Left lung (tissue), 14 donors: ENCODE measurements at places on chromosomes 3 and 15.
A peak's percentile ranks its signal among the peaks of the same experiment; 100 is the strongest.

DNA sequence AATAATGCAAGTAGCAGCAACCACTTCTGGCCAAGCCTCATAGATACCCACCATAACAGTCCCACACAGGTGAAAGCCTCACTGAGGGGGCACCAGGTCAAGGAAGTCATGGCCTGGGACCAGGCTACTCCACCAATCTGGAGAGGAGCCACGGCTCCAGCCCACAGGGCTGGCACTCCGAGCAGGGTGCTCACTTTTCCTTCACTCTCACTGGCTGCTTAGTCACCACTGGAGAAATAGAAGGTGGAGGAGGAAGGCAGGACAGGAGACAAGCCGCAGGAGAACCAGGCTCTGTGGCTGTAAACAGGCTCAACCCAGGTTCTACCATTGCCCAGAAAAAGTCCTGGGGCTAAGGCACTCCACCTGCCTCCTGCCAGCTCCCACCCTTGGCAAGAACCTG lies 1.2 kb downstream of the USP19 start:
- H3K36me3 ChIP-seq: peaks cover 83% of the 10 kb centered on the region
- DNase-seq: no peak
- peaks cover 18% of the 10 kb centered on the region for H3K4me1 ChIP-seq
- peak overlapping the region; percentile 92 for H3K27ac ChIP-seq
- no peaks in the 10 kb centered on the region for H3K27me3 ChIP-seq

GRCh38 chr3:114439284-114439683 lies 145.5 kb downstream of the TIGIT start:
- DNase-seq: no peak
- no peaks in the 10 kb centered on the region for H3K27me3 ChIP-seq
- peaks cover 15% of the 10 kb centered on the region for H3K4me1 ChIP-seq
- no peak overlapping the region for H3K4me3 ChIP-seq

DNA sequence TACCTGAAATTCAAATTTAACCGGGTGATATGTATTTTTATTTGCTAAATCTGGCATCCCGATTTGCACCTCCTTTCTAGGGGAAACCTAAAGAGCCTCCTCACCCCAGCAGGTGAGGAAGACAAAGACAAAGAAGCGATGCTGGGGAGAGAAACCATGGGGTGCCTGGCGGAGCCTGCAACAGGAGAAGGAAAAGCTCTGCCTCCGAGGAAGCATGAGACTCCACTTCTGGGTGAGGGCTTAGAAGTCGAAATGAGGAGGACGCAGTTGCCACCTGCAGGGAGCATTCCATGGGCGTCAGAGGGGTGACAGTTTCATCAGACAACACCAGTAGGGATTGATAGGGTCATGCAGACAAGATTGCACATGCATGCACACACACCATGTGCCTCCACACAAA lies 30.5 kb upstream of the LYZL4 start:
- no peaks in the 10 kb centered on the region for H3K36me3 ChIP-seq
- H3K27ac ChIP-seq: no peak overlapping the region
- peaks cover 6% of the 10 kb centered on the region for H3K27me3 ChIP-seq
- H3K4me1 ChIP-seq: no peaks in the 10 kb centered on the region
- no peak overlapping the region for H3K4me3 ChIP-seq

DNA sequence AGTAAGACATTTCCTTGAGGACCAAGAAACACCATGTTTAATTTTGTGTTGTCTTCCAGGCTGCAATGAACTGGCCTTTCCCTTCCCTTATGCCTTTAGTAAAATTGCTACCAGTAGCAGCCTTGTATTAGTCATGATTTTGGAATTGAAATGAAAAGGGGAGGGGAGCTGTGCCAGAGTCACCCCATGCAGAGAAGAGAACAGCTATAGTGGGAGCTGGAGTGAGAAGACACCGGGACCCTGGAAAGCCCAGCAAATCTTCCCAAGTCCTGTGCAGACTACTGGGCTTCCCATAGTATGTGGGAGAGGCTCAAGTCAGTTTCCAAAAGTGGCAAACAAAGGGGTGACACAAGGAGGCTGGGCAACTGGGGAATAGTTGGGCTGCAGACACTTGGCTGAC lies 178.5 kb downstream of the NR1D2 start:
- no peak overlapping the region for H3K27ac ChIP-seq
- no peak for DNase-seq
- no peaks in the 10 kb centered on the region for H3K36me3 ChIP-seq
- no peak overlapping the region for H3K4me3 ChIP-seq

GRCh38 chr3:52422669-52423068 lies 22.2 kb downstream of the SEMA3G start:
- H3K4me1 ChIP-seq: no peaks in the 10 kb centered on the region
- H3K27ac ChIP-seq: no peak overlapping the region
- no peak overlapping the region for H3K4me3 ChIP-seq
- DNase-seq: no peak
- H3K27me3 ChIP-seq: no peaks in the 10 kb centered on the region

- peaks cover 31% of the 10 kb centered on the region for H3K4me1 ChIP-seq
- H3K27ac ChIP-seq: no peak overlapping the region
- H3K4me3 ChIP-seq: no peak overlapping the region
- H3K27me3 ChIP-seq: no peaks in the 10 kb centered on the region
- no peak for DNase-seq
Observed at GRCh38 chr3:57974796-57975388, 33.3 kb upstream of the FLNB start.

DNA sequence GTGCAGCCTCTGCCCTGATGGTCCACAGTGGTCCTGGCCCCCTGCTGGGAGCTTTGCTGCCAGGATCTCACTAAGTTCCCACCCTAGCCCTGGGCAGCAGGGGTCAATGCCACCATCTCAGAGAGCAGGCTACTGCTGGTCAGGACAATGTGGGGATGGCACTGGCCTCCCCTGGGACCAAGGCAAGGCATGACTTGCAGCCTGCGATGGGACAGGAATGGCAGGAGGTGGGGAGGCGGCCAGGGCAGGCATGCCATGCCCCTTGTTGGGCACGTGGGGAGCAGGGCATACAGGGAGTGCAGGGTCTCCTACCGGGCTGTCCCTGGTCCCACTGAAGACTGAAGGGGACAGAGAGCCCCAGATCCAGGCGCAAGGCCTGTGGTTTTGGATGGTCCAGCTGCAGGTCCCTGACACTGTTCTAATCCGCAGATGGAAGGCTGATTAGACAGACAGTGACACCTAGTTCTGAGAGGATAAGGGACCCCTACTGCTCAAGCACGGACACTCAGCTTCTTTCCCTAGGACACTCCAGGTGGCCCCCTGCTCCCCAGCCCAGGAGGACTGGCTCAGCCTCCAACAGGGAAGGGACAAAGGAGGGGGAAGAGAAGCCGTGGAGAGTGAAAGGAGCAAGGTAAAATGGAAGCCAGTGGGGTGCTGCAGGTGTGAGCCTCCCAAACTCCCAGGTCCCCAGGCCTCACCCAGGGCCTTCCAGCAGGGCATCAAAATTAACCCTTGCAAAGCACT lies 69.2 kb upstream of the RPL32 start:
- H3K4me3 ChIP-seq: no peak overlapping the region
- H3K27me3 ChIP-seq: no peaks in the 10 kb centered on the region
- no peaks in the 10 kb centered on the region for H3K4me1 ChIP-seq
- peaks cover 99% of the 10 kb centered on the region for H3K36me3 ChIP-seq

GRCh38 chr15:87764461-87765240 lies 491.9 kb downstream of the NTRK3 start:
- no peak for DNase-seq
- no peak overlapping the region for H3K27ac ChIP-seq
- H3K4me3 ChIP-seq: no peak overlapping the region
- no peaks in the 10 kb centered on the region for H3K36me3 ChIP-seq

GRCh38 chr3:101143012-101143411 lies 149.8 kb upstream of the ABI3BP start:
- H3K27me3 ChIP-seq: no peaks in the 10 kb centered on the region
- H3K27ac ChIP-seq: no peak overlapping the region
- H3K4me1 ChIP-seq: no peaks in the 10 kb centered on the region
- DNase-seq: no peak
- no peak overlapping the region for H3K4me3 ChIP-seq

GRCh38 chr3:66133050-66133757 lies 87.6 kb upstream of the SLC25A26 start:
- H3K4me1 ChIP-seq: no peaks in the 10 kb centered on the region
- DNase-seq: no peak
- no peak overlapping the region for H3K4me3 ChIP-seq
- no peak overlapping the region for H3K27ac ChIP-seq

GRCh38 chr15:35618260-35619188 lies 72.6 kb upstream of the DPH6 start:
- H3K4me1 ChIP-seq: peaks cover 7% of the 10 kb centered on the region
- H3K27ac ChIP-seq: no peak overlapping the region
- DNase-seq: no peak
- no peak overlapping the region for H3K4me3 ChIP-seq

DNA sequence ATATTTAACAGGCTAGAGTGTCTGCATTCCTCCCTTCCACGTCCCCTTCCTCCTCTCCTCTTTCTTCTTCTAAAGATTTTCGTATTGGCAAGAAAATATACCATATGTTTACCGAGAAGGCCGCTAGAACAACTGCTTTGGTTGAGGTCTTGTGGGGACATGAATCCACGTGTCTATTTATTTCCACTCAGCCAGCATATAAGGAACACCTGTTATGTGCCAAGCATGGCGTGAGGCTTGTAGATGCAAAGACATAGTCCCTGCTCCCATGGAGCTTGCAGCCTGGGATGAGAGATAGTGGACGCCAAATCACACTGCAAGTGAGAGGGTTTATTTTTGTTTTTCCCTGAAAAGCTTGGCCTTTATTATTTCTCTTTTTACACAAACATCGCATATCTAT lies 57.1 kb downstream of the SLC7A14 start:
- no peaks in the 10 kb centered on the region for H3K4me1 ChIP-seq
- no peak overlapping the region for H3K27ac ChIP-seq
- no peak overlapping the region for H3K4me3 ChIP-seq

- no peak for DNase-seq
- H3K36me3 ChIP-seq: no peaks in the 10 kb centered on the region
- no peaks in the 10 kb centered on the region for H3K27me3 ChIP-seq
- H3K4me3 ChIP-seq: no peak overlapping the region
Observed at GRCh38 chr15:52496776-52497470, 31.8 kb downstream of the MYO5A start.

GRCh38 chr3:74561881-74562280 lies 52.6 kb downstream of the CNTN3 start:
- no peak for DNase-seq
- no peaks in the 10 kb centered on the region for H3K36me3 ChIP-seq
- H3K27me3 ChIP-seq: no peaks in the 10 kb centered on the region
- H3K4me3 ChIP-seq: no peak overlapping the region
- no peaks in the 10 kb centered on the region for H3K4me1 ChIP-seq

- no peak for DNase-seq
- peaks cover 9% of the 10 kb centered on the region for H3K4me1 ChIP-seq
- H3K27me3 ChIP-seq: no peaks in the 10 kb centered on the region
- no peak overlapping the region for H3K4me3 ChIP-seq
- no peaks in the 10 kb centered on the region for H3K36me3 ChIP-seq
Observed at GRCh38 chr3:99684644-99685043, 46.2 kb downstream of the COL8A1 start.

- H3K27me3 ChIP-seq: no peaks in the 10 kb centered on the region
- H3K36me3 ChIP-seq: no peaks in the 10 kb centered on the region
- DNase-seq: no peak
Observed at GRCh38 chr15:94002041-94002440, 229.3 kb upstream of the MCTP2 start.

- no peaks in the 10 kb centered on the region for H3K36me3 ChIP-seq
- no peak overlapping the region for H3K4me3 ChIP-seq
- no peaks in the 10 kb centered on the region for H3K27me3 ChIP-seq
- H3K27ac ChIP-seq: no peak overlapping the region
- no peaks in the 10 kb centered on the region for H3K4me1 ChIP-seq
Observed at GRCh38 chr15:100809587-100809986, 70.0 kb upstream of the ALDH1A3 start.

- H3K27me3 ChIP-seq: no peaks in the 10 kb centered on the region
- no peak overlapping the region for H3K27ac ChIP-seq
- DNase-seq: no peak
- peaks cover 6% of the 10 kb centered on the region for H3K4me1 ChIP-seq
Observed at GRCh38 chr3:149424918-149425317, 47.5 kb upstream of the TM4SF1 start.

- H3K27me3 ChIP-seq: no peaks in the 10 kb centered on the region
- no peaks in the 10 kb centered on the region for H3K36me3 ChIP-seq
- H3K4me3 ChIP-seq: no peak overlapping the region
Observed at GRCh38 chr15:99385865-99386264, 134.6 kb downstream of the LRRC28 start.

DNA sequence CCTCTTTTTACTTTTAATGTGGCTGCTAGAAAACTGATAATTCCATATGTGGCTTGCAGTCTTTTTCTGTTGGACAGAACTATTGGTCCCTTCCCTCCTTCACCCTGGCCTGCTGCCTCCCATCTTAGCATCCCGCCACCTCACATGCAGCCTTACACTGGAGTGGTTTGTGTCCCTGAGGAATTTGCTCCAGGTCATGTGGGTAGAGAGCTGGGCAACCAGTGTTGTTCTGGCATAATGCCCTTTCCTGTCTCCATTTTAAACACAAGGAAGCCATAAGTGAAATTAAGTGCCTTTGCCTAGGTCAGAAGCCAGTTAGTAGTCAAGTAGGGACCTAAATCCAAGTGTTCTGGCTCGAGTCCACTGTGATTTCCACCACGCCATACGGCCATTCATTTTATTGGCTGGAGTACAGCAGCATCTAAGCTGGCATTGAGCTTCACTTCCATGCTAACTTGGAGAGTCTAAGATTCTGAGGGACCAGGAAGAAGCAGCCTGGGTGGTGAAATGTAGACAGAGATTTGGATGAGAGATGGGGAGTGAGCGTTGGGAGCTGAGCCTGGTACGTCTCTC lies 46.0 kb upstream of the PLXNA1 start:
- no peak overlapping the region for H3K4me3 ChIP-seq
- H3K4me1 ChIP-seq: peaks cover 3% of the 10 kb centered on the region
- no peak for DNase-seq

DNA sequence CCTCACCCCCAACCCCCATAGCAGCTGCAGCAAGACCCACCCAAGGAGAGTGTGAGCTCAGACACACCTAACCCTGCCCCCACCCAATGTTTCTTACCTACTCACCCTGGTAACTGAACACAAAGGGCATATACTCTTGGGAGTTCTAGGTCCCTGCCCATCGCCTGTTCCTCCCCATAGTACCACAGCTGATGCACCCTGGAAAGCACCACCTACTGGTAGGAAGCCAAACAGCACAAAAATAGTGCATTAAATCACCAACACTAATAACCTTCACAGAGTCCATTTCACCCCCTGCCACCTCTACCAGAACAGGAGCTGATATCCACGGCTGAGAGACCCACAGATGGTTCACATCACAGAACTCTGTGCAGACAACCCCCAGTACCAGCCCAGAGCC lies 245.2 kb downstream of the EFHB start:
- no peak overlapping the region for H3K27ac ChIP-seq
- no peaks in the 10 kb centered on the region for H3K4me1 ChIP-seq
- no peak overlapping the region for H3K4me3 ChIP-seq
- no peak for DNase-seq
- H3K36me3 ChIP-seq: no peaks in the 10 kb centered on the region
